ENCODE measurements at places on chromosomes 16 and 17.

- DNase-seq, result peak; percentile 94
Measured at GRCh38 chr17:83109793-83110645, 30.6 kb downstream of the METRNL start.

DNA sequence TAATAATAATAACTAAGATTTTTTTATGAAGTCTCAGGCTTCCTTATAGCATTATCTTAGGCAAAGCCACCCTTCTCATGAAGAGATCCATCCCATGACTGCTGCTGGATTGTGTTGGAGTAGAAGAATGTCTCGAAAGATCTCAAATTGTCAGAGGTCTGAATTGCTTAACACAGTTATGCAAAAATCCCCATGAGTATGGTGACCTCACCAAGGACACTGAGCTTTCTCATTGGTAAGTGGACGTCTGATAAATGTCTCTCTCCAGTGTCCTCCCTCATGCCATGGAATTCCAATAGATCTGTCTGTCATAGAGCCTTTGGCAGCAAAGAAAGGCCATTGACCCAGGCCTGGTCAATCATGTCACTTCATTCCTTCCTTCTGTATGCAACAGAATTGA is 264.5 kb downstream of the CDH11 start:
- no peak for DNase-seq

DNA sequence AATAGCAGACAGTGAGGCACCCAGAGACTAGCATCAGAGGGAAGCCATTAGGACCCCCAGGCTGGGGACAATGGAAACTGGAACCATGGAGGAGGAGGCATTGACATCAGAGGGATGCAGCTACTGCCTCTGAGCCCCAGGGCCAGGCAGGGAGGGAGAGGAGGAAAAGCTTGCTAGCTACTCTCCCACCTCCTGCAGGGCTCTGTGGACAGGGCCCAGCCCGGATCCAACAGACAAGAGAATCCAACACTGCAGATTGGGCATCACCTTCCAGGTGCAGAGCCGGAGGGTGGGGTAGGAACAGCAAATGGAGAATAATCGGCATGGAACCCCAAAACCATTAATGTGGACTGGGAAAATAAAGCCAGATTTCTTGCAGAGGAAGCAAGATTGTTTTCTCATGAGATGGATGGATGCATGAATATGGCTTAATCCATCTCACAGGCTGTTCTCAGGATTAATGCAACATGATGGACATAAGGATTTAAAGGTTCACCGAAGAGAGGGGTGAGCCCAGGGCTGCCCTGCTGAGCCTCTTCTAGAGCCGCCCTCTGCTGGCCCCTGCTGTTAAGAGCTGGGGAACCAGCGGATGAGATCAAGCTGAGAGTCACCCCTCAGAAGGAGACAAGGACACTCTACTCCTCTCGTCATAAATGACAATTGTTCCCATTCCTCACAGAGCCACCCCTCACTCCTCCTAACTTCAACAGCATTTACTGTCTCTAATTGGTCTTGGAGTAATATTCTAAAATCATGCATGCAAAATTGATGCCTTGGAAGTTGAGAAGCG is 48.8 kb downstream of the DNAH3 start:
- no peak for DNase-seq

GRCh38 chr17:59846394-59847165 is 46.2 kb downstream of the TUBD1 start:
- no peak for DNase-seq

- no peak for DNase-seq
Measured at GRCh38 chr17:13947499-13947898, 121.8 kb upstream of the COX10 start.

GRCh38 chr17:21106316-21106715 is 20.4 kb upstream of the DHRS7B start:
- DNase-seq, result no peak

- DNase-seq, result no peak
Measured at GRCh38 chr16:88491560-88492310, 38.7 kb downstream of the ZFPM1 start.

DNA sequence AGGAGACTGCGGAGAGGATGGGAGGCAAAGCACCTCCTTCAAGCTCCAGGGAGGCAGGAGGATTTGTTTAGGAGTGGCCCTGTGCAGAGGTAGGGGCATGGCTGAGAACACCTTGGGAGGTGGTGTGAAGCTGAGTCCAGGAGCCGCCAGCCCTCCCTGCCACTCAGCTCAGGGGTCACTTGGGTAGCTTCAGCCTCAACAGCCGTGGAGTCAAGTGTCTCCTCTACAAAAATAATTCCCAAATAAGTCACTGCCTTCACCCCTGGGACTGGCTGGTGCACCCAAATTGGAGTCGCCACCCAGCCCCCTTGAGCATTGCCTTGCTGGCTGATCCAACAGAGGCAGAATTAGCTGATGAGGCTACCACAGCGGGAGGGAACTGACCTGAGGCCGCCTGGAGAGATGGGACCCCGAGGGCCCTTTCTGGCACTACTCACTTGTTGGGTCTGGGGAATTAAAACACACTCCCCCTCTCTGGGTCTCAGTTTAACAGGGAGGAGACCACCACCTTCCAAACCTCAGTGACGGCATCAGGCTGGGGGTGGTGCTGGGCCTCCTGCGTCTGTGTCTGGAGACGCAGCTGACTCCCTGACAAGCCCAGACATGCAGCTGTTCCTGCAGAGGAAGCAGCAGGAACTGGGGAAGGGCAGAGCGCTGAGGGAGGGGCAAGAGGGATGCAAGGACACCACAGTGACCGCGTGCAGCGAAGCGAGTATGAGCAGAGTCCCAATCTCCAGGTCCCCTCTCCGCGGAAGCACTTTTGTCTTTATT is 87.9 kb upstream of the TOB1 start:
- peak; percentile 55 for DNase-seq

GRCh38 chr17:78800132-78800931 is 18.3 kb upstream of the CYTH1 start:
- no peak for DNase-seq

- DNase-seq, result no peak
Measured at GRCh38 chr17:74419928-74420411, 11.9 kb upstream of the GPRC5C start.

GRCh38 chr17:59456428-59456827 is 109.0 kb upstream of the DHX40 start:
- no peak for DNase-seq

DNA sequence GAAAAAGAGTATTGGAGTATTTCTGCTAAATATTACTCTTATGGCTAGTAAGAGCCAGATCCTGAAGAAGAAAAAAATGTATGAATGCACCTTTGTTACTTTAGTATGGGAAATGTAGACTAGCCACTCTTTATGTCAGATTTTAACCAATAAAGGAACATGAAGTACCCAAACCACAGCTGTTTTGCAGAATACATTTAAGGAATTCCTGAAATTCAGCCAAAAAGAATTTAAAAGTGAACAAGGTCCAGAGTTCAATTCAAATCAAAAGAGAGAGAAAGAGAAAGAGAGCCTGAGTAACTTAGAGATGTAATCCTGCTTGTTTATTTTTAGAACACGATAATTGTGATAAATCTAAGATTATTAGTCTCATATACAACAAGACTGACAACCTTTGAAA is 1.2 kb downstream of the KCNJ16 start:
- no peak for DNase-seq

GRCh38 chr16:68385371-68385770 is 62.9 kb downstream of the SMPD3 start:
- DNase-seq, result no peak

DNA sequence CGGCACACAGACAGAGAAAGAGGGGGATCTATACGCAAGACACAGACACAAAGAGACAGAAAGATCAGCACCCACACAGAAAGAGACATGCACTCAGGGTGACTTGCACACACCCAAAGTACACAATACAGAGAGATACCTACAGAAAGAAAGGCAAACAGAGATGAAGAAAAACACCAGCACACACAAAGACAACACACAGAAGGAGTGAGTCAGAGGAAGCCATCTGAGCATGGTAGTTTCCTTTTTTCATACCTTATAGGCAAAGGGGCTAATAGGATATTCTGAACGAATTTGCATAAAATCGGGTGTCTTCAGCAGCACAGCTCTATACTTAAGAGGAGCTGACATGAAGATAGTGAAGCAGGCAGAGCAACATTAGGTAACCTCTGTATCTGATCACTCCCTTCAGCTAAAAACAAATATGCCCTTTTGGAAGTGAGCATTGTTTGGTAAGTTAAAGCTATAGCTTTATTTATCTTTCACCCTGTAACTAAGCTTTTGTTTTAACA is 198.6 kb downstream of the AATF start:
- DNase-seq, result no peak

- DNase-seq, result no peak
Measured at GRCh38 chr16:19106625-19107020, 7.1 kb upstream of the ITPRIPL2 start.

DNA sequence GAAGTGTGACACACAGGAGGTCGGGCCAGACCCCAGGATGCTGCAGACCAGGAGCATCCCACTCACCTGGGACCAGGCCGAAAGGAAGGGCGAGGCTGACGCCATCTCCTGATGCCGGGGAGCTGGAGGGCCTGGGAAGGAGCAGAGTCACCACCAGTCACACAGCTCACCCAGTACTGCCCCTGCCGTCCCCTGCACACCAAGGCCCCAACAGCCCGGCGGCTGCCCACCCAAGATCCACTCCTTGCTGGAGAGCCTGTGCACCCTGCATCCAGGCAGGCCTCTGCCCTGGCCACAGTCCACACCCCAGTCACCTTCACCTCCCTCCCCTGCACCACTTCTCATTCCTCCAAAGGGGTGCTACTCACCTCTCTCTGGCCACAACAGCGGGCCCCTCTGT is 4.8 kb downstream of the ZNF500 start:
- no peak for DNase-seq

- DNase-seq, result no peak
Measured at GRCh38 chr17:37016780-37017179, 68.0 kb downstream of the AATF start.

DNA sequence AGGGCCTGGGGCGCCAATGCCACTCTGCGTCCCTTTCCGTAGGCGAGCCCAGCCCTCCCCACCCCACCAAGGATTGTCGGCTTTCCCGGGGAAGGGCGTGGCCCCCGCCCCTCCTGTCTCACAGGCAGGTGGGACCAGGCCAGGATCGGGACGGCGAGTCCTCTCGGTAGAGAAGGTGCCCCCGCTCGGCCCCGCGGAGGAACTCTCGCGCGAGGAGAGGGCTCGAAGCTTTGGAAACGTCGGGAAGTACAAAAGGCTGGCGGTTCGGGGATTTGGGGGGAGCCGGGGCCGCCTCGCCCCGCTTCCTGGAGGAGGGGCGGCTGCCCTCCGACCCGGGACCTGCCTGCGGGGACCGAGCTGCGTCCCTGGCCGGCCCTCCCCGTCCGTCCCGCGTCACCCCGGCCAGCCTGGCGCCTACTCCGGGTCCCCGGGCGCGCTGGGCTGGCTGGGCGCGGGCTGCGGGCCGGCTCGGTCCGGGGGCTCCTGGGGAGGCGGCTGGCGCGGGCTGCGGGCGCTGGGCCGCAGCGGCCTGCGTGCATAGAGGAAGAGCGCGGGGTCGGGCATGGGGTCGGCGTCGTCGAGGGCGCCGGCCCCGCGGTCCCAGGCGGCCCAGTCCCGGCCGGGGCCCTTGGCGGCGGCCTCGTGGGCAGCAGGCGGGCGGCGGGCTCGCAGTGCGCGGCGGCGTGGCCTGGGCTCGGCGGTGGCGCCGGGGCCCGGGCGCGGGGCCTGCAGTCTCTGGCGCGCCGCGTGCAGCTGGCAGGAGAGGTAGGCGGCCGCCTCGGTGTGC is 12.6 kb upstream of the CLUH start:
- DNase-seq, result no peak

DNA sequence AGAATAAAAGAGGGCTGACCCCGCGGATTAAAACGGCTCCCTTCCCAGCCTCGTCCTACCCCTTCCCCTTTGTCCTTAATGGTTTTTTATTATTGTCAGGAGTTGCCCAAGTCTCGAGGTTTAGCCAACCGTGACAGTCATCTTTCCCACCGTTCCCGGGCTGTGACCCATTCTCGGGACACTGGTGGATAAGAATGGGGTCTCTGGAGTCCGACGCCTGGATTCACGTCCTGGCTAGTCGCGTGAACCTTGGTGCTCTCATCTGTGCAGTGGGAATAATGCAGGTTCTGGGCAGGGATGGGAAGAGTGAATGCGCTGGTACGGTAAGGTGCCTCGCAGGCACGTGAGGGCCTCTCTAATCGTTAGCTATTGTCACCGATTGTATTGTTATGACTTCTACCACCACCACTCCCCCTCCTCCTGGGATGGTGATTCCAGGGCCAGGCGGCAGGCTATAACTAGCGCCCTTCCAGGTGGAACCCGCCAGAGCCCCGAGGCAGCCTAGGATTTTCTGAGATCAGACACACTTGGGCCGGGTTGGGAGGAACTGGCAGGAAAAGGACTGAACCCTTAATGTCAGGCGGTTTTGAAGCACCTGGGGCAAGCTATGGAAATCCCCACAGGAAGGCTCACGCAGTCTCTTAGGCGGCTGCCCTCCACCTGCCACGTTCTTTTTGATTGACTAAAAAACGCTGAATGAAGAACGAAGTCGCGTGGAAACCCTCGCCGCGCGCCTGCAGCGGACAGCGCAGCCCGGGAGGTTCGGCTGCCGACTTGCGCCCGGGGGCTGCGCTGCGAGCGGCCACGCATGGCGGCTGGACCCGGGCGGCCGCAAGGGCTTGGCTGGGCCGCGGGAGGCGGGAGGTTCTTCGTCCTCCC is 2.7 kb downstream of the HS3ST3B1 start:
- DNase-seq, result no peak

DNA sequence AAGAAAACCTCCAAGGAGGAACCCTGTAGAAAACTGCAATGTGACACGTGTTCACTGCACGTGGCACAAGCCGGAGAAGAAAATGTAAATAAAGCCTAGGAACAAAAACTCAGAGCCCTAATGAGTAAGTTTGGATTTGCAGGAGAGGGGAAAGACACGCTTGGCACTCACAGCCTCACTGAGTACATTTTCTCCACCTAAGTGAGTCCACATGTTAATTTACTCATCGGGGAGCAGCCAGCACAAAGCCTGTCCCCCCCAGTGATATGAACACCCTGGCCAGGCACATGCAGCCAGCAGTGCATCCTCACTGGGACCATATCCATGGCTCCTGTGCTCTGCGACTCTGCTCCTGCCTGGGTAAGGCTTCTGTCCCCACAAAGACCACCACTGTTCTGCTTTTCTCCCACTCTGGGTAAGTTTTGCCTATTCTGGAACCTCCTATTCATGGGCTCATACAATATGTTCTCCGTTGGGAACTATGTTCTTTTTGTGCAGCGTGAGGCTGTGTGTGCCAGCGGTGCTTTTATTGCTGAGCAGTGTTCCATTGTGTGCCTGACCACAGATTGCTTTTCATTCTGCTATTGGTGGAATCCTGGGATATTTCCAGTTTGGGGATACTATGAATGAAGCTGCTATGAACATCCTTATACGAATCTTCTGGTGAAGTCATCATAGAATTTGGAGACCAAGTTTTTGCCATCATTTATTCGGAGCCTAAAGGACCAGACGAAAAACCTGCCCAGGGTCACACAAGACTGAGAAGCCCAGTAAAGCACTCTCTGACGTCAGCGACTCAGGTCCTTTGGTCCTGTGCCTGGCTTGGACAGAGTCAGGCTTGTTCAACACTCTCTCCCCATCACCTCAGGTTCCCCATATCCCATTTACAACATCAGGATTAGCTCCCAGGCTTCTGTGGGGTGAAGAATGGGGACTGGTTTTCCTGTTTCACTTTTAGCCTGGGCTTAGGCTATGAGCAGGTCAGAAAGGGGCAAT is 53.3 kb downstream of the RNF112 start:
- no peak for DNase-seq

GRCh38 chr16:17062676-17063075 is 408.1 kb downstream of the XYLT1 start:
- DNase-seq, result no peak

Data from GM04504 (cell line).